SJSA1 (cell line): ENCODE measurements at places on chromosomes 6 and 20. TPM values are rescaled to one million over a fixed set of nuclear protein-coding genes. Genes with fewer than 3 reads are reported as not detected.

- no peaks in the 10 kb centered on the region for H3K36me3 ChIP-seq
- H3K27me3 ChIP-seq, result no peaks in the 10 kb centered on the region
- H3K27ac ChIP-seq, result no peak overlapping the region
- no peaks in the 10 kb centered on the region for H3K4me1 ChIP-seq
- DNase-seq, result no peak
These were observed 272.0 kb upstream of the SOX4 start for GRCh38 chr6:21321531-21321930.

GRCh38 chr6:13624871-13625288 is 9.7 kb downstream of the NOL7 start:
- H3K4me3 ChIP-seq, result no peak overlapping the region
- H3K36me3 ChIP-seq, result peaks cover 83% of the 10 kb centered on the region
- H3K27ac ChIP-seq, result no peak overlapping the region

Gene SLC17A4
- not detected in 2 replicates for total RNA-seq

Gene SCRT2
- not detected in 2 replicates for total RNA-seq
